CD4-positive, alpha-beta memory T cell (primary cell): ENCODE measurements at places on chromosomes 5 and 9.

GRCh38 chr5:132226516-132227234 lies 978 bp downstream of the P4HA2 start:
- no peak for DNase-seq

GRCh38 chr9:136206602-136207275 lies 1.8 kb upstream of the LHX3 start:
- no peak for DNase-seq

DNA sequence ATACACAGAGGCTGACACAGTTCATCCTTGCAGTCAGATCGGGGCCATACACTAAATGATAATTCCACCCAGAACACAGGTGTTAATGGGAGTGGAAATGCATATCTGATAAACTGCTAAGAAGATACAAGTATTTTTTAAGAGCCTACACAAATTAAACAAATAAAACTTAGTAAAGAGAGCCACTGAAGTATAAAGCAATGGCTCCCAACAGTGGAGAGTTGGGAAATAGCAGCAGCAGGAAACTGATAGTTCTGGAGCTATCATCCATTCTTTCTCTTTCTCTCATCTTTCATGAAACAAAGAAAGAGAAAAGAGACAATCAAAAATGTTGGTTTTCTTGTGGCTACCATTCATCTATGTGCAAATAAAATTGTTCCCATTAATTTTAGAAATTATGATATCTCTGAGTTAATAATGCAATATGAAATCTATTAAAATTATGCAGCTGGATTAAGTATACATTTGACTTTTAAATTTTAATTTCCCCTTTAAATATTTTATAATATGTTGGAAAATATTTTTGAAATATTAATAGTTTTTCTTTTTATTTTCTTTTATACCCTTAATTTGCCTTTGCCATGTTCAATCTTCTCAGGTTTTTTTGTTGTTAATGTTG lies 120.8 kb downstream of the EMB start:
- no peak for DNase-seq

GRCh38 chr5:149309354-149309753 lies 35.9 kb upstream of the GRPEL2 start:
- DNase-seq: no peak

DNA sequence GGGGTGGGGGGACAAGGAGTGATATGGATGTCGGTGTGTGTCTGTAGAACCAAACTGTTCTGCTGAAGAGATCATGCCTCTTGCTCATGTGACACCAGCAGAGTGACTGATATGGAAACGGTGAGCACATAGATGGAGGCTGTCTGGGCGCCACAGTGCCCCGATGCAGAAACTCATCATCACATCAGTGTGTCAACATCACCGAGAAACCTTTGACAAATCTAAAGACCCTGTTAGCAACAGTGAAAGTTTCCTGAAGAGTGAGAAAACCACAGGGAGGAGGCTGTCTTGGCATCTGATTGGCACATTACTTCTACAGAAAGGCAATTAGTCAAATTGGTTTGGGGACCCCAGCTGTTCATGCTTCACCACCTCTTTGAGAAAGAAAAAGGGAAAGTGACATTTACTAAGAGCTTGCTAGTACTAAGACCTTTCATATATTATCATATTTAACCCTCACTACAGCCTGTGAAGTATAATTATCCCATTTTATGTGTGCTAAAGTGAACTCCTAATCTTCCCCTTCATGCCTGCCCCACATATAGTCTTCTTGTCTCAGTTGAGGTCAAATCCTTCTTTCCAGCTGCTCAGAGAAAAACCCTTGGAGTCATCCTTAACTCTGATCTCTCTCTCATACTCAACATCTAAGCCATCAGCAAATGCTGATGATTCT lies 25.6 kb downstream of the CSF2 start:
- DNase-seq: no peak

- DNase-seq: no peak
These were observed 429 bp upstream of the ARL10 start for GRCh38 chr5:176364765-176365350.

GRCh38 chr5:1808439-1808838 lies 7.2 kb downstream of the NDUFS6 start:
- DNase-seq: no peak

DNA sequence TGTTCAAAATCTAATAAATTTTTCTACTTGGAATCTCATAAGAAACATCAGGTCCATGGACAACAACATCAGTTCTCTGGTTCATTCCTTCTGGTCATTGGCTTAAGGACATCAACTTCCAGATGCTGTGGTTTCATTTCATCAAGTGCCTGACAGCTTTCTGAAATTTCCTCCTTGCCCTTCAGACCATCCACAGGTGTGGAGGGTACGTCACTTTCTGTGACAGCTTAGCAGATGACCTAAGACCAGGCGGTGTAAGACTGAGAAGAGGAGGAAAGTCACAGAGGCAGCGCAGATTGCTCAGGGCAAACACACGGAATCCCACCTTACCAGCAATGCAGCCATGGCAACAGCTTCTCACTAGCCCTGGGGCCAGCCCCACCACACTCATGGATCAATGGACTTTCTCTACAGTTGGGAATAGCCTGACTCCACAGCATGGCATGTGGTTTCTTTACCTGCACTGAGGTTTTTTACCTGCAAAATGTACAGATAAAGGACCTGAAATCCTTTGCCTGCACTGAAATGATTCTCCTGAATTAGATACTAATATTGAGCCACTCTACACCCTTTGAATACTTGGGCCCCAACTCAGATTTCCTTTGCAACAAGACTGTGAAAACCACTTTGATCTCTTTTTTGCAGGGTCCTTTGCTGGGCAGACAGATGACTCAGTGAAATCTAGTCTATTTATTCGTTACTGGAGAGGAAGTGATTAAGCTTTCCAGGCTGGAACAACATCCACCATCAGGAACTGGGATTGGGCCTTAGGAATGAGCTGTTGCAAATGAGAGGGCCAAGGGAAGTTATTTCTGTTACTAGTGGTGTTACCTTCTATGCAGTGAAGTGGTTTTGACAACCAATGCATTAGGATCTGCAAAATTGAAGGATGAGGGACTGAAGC lies 26.9 kb downstream of the TICAM2 start:
- no peak for DNase-seq

DNA sequence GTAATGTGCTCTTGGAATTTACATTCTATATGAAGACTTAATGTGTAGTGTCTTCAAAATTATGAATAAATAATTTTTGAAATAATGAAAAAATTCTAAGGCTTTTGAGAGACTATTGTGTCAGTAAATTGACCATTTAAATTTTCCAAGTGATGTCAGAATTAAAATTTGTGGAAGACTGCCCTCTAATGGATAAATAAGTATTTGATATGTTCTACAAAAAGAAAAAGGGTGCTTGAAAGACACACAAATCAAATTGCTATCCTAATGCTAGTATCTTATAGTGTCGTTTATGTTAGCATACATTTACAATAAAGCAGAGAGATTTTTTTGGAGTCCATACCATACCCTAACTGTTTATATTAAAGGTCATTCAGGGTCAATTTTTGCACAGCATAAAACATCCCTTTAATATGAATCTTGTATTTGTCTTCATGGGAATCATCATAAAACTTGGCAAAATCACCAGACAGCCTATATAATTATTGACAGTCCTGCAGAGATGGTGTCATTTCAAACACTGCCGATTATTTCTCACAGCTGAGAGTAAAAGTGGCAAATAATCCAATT lies 120.8 kb upstream of the SLC27A6 start:
- no peak for DNase-seq

DNA sequence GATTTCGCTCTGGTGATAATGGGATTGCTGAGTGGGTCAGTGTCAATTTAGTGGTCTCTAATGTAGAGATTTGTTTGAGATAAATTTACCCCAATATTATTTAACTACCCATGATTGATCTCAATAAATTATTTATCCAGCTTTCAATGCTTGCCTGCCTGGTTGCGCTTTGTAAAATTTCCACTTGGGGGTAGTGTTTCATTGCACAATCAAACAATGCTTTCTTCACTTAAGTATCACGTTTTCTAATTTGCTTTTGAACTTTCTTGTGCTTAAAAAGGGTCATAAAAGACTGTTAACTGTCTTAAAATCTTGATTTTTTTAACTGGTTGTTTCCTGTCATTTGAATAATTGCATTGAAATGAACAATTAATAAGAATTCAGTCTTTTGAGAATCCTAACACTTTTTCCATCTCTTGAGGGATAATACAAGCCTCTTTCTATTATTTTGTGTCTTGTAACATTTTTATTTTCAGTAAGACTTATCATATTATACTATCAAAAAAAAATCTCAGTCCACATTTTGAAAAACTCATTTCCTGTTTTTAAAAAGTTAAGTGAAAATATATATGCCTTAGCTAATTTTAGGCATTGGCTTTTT lies 18.7 kb downstream of the HSD17B4 start:
- DNase-seq: peak; percentile 6
